ENCODE measurements at places on chromosomes 5 and 9.

DNA sequence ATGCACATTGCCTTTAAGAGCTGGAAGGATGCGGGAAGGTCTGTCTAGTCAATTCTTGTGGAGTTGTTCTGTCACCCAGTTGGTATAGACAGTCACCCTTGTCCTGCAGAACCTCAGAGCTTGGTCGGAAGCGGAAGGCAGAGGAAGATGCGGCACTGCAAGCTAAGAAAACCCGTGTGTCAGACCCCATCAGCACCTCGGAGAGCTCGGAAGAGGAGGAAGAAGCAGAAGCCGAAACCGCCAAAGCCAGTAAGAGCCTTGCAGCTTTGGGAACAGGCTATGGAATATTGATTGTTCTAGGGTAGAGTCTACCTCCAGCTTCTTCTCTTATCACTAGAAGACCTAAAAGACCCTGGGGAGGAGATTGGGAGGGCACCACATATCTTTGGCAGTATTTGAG is 6.5 kb downstream of the TCOF1 start:
- no peak for DNase-seq

- no peak for DNase-seq
Observed at GRCh38 chr5:10836986-10837385, 76.0 kb upstream of the DAP start.

DNA sequence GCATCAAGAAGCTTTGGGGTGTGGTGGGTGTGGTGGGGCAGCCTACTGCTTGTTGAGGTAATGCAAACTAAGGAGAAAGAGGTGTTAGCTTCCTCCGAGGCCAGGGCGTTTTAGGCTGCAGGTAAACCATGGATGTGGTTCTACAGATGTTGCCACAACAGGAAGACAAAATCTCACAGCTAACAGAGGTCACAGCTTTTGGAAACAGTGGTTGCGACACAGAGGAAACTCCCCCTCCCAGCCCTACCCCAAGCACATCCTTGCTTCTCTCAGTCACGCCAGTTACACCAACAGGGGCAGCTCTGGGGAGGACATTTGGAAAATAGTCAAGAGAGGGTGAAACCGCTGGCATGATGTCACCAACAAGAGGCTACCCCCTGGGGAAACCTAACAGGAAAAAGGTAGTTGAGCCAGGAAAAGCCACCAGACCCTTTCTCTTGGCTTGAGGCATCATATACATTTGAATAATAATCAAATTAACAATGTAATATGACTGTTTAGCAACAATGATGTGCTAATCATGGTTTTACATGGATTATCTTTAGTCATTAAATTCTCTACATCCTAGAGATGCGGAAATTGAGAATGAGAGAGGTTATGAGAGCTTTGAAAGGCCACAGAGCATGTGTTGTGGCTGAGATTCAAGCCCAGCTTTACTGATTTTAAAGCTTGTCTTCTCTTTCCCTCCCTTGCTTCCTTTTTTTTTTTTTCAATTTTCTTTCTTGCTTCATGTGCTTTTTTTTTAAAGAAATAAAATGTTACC is 82.2 kb upstream of the IL12B start:
- peak; percentile 13 for DNase-seq

DNA sequence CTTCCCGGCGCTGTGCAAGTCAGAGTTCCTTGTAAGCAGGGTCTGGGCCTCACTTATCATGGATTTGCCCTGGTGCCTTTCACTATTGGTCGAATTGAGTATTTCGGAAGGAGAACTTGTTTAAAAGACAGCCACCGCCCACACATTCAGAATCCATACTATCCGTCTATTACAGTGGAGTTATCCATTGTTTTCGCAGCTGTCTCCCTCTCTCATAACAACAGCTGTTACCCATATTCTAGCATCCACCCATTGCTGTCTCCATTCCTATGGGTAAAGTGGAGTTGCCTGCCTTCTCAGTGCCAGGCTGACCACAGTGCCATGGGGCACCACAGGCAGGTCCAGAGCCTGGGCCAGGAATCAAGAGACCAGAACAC is 20.2 kb downstream of the FAXDC2 start:
- DNase-seq: peak; percentile 54

- no peak for DNase-seq
Observed at GRCh38 chr9:811106-811531, 30.4 kb upstream of the DMRT1 start.

DNA sequence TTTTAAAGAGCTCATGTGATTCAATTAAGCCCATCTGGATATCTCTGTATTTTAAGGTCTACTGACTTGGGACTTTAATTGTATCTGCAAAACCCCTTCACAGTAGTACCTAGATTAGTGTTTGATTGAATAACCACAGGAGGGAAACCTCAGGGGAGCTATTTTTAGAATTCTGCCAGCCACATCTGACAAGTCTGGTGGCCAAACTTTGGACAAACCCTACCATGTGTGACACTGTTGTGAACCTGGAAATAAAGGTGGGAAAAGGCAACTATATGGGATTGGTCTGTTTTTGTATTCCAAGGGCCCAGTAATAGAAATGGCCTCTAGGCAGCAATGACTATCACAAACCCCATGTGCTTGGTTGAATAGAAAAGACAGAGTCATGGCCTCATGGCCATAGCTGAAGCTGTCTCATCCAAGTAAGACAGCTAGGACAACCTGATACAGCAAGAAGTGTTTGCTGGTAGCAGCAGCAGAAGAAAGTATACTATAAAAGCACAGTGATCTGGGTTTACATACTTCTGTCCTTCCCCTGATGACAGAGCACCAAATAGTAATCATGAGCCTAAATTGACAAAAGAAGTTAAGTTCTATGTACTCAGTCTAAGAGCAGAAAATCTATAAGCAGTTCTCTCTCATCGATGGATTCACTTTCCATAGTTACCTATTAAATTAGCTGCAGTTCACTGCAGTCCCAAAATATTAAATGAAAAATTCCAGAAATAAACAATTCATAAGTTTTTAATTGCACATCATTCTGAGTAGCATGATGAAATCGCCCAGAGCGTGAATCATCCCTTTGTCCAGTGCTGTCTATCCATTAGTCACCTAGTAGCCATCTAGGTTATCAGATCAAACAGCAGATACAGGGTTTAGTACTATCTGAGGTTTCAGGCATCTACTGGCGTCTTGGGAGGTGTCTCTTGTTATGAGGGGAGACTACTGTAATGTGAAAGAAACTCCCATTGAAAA is 189.8 kb downstream of the ARHGAP26 start:
- peak; percentile 63 for DNase-seq

DNA sequence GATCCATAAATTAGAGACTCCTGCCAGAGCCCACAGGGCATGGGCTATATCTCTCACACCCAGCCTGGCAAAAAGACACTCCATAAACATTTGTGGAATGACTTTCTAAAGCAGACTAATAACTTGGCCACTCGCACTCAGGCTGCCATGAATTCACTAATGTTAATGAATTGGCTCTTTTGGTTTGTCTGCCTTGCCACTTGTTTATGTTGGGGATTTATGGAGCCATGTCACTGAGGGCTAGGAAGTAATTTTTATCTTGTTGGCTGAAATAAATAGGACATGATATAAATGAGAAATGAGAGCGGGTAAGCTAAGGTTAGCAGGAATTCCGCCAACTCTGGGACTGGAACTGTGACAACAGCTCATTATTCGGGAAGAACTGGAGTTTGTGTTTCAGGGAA is 55.2 kb downstream of the DROSHA start:
- DNase-seq: no peak

DNA sequence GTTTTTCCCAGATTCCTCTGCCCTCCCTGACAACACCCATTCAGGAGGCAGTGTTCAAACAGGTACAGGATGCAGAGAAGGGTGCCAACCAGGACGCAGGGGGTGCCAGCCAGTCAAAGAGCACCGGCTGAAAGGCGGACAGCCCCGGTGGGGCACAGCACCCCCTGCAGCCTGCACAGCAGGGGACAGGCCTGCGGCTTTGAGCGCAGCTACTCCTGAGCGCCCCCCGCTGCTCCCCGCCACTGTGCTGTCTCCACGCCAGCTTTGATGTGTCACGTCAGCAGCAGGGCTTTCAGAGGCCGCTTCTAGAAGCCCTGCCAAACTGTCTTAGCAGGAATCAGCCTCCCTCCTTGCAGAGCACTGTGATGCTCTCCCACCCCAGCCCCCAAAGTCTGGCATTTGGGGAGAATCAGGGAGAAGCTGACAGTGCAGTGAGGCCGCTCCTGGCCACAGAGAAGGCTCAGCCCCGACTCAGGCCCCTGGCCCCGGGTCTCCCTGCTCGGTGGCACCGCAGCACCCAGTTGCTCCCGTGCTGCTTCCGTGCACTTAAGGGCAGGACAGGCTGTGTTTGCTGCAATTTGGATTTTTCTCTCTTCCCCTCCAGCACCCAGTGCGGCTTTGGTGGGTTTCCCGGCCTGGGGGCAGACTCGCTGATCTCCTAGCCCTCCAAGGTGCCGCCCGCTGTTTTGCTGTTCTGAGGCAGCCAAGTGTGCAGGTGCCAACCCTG is 20.3 kb downstream of the AK8 start:
- DNase-seq: peak; percentile 69

DNA sequence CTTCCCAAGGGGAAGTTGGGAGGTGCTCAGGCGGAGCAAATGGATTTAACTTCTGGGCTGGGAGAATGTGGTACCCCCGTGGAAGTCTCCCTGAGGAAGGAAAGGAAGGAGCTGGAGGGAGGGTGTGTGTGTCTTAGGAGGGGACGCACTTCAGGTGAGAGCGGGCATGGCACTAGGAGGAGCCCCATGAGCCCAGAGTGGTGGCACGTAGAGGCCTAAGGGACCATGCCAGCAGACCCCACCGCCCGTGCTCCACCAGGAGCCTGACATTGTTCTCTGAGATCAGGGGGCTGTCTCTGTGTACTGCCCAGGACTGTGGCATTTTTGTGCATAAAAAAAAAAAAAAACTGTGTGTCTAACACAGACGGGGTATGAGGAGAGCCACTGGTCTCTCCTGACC is 18.5 kb upstream of the AHRR start:
- DNase-seq: no peak

DNA sequence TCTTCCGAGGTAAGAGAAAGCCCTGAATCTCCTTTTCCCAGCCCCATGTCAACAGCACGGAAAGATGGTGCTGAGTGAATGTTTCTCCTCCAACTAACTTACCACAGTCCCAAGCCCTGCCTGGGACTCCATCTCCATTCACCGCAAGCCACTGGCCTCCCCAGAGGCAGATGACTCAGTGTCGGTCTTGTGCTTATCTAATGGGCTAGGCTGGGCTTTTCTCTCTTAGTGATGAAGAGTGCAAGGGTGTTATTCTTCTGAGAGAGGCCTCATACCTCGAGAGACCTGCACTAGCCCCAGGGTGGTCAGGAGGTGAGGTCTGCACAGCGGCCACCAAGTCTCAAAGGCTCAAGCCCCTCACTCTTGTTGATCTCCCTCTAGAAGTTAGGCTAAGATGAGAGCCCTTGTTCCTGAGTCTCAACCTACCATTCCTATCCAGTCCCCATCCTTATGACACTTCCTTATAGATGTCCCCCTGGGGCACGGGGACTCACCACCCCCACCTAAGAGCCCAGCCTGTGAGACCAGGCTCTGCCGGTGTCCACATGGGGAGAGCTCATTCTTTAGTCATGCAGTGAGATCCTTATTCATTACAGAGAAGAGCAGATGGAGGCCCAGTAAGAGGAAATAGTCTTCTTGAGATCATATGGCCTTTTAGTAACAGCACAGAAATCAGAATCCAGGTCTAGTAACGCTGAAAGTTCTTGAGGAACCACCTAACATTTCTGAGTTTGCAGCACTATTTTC is 127.0 kb downstream of the SAXO1 start:
- peak; percentile 21 for DNase-seq

DNA sequence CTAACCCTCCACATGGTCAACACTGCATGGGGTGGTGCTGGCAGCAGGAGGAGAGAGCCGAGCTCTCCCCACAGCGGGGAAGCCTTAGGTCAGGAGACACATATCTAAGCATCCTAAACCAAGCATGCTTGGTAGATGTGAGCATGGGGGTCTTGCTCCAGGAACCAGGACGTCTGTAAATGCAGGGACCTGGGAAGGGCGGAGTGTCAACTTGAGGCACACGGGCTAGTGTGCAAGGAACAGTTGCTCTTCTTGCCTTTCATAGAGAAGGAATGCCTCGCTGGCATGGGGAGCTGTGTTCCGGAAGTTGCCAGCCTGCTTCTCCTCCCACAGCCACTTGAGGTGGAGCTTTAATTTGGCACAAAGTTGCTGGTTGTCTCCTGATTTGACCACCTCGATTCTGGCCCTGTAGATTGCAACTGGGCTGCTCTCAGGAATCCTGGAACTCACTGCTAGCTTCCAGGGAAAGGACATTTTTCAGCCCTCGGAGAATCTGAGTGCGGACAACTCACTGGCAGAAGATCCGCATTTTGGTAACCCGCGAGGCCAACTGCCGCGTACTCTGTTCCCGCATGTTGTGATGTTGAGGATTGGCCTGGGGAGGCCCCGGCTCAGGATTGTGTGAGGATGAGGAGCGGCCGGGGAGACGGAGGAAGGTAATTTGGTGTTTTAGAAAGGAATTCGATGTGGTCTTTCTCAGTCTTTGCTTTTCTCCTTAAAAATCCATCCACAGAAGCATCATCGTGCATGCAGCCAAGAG is 370.3 kb upstream of the IRX1 start:
- DNase-seq: no peak

GRCh38 chr5:34491251-34491620 is 164.9 kb upstream of the RAI14 start:
- peak; percentile 44 for DNase-seq

GRCh38 chr5:154506049-154506715 is 28.2 kb upstream of the HAND1 start:
- DNase-seq: no peak

- no peak for DNase-seq
Observed at GRCh38 chr9:981491-981898, 5.0 kb downstream of the DMRT3 start.

DNA sequence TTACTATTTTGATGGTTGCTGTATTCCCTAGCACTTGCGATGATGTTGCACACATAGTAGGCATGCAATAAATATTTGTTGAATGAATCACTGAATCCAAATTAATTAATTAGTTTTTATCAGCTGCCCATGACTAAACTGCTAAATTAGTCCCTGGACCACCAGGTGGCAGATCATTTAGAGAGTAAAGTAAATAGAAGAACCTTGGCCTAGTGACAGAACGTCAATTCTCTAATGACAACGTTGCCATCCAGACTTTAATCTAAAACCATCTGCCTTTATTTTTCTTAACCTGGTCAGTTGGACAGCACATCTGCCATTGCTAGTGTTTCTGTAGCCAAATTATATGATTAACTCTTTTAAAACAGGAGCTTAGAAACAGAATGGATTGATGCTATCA is 457.5 kb downstream of the KIF4B start:
- DNase-seq: peak; percentile 99

DNA sequence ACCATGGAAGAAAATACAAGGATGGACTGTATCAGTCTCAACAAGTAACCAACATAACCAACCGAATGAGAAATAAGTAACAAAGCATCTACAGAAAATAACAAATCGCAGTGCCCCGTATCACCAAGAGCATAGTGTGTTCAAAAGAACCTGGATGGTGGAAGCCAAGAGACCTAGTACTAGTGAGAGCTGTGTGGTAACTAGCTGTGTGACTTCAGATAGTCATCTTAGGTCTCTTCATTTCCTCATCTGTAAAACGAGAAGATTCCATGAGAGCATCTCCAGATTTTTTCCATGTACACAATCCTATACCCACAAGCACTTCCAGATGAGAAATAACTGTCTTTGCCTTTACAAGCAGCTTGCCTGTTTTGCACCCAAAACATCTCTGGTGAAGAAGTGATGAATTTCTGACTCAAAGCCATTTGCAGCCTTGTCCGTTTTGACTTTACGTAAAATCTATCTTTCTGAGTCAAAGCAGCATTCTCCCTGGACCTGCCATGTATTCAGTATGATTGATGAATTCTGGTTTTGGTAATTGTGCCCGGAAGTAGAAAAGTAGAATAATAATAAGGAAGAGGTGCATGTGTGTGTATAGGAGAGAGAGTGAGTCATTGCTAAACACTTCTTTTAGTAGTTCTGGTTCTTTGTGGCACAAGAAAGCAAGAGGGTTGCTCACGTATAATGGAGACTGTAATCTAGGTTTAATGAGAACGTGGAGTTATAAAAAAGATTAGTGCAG is 41.0 kb downstream of the AOPEP start:
- DNase-seq: no peak

All from NCI-H69 (cell line).